ENCODE measurements at places on chromosomes 2 and 18.

GRCh38 chr18:44819944-44820510, 139.3 kb downstream of the SETBP1 start:
- DNase-seq = no peak

DNA sequence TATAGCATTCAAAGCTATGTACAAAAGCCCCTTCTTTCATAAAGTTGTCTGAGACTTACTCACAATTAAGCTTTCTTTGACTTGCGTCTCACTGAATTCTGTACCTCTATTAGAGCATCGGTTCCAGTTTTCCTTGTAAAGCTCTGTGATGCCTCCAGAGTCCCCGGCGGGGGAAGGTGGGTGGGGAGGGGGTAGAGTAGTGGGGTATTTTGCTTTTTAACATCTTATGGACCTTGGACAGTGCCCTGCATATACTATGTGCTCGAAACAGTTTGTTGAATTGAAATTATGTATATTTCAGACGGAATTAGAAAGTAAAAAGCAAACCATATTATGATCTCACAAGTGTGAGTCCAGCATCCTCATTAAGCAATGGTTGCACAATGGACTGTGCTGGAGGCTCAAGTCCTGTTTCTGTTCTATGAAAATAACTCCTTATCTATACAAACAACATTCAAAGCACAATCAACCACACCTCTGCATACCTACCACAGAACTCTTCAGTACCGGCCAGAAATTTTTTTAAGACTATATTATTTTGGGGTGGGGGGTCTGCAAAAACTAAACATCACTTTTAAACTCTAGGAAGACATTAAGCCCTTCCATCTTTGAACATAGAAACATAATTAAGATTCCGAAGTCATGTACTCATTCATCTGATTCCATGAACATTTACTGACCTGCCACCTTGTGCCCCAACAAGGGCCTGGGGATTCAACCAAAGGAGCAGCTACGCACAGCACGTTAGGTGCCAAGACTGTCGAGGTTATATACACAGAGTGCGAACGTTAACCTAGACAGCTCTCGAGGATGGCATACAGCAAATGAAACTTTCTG, 908 bp downstream of the STAT1 start:
- DNase-seq = no peak

GRCh38 chr2:78024996-78025395, 502.8 kb upstream of the LRRTM4 start:
- no peak for DNase-seq

DNA sequence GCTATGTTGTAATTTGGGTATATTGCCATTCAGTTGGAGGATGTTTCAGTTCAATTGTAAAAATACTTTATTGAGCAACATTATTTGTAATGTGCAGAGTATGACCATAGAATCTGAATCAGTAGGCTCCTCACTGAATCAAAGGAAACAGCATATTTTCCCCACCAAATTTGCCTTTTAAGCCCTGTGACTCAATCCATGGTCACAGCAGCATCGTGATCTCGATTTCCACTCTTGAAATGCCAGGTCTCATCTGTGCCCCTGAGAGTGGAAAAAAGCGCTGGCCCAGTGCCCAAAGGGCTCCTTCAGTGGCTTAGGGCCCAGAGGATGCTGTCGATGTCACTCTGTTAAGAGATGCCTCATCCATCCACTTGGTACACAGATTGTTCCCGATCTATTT, 57.5 kb downstream of the FHOD3 start:
- no peak for DNase-seq

DNA sequence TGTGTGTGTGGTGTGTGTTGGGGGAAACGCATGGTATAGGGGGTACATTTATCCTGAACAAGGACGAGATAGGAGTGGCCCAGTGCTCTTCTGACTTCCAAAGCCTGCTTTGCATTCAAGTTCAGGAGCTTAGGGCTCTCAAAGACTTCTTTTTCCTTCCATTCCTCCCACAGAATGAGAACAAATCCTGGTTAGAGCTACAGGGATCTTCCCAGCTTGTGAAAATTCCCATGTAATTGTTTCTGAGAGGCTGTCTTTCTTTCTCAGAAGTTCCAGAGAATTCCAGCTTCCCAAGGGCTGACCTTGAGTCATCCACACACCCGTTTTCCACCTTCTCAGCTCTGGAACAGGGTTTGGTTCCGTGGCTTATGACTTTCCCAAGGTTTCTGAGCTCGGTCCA, 38.9 kb downstream of the FASTKD2 start:
- DNase-seq = no peak

- no peak for DNase-seq
Measured at GRCh38 chr2:136255648-136256461, 137.9 kb upstream of the CXCR4 start.

DNA sequence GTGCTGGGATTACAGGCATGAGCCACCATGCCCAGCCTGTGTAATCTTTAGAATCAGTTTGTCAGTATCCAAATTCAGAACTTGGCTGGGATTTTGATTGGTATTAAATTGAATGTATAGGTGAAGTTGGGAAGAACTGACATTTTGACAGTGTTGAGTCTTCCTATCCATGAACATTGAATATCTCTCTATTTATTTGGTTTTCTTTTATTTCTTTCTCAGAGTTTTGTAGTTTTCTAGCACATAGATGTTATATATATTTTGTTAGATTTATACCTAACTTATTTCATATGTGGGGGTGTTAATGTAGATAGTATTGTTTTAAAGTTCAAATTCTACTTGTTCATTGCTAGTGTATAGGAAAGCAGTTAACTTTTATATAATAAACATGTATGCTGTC, 31.5 kb downstream of the CEP192 start:
- no peak for DNase-seq

DNA sequence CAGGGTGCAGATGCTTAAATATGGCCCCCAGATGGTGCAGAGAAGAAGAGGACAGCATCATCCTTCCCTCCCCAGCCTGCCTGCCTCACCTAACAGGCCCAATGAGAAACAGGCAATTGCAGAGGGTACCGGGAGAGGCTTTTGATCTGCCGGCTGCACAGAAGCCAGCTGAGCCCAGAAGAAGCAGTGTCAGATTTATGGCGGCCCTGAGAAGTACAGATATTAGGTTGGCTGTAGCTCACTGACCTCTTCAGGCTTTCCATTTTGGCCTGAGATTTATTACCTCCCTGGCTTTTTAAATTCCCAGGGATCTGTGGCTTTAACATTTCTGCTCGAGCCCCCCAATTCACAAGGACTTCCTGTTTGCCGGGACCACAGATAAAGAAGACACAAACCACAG, 278.7 kb downstream of the EN1 start:
- DNase-seq = no peak

DNA sequence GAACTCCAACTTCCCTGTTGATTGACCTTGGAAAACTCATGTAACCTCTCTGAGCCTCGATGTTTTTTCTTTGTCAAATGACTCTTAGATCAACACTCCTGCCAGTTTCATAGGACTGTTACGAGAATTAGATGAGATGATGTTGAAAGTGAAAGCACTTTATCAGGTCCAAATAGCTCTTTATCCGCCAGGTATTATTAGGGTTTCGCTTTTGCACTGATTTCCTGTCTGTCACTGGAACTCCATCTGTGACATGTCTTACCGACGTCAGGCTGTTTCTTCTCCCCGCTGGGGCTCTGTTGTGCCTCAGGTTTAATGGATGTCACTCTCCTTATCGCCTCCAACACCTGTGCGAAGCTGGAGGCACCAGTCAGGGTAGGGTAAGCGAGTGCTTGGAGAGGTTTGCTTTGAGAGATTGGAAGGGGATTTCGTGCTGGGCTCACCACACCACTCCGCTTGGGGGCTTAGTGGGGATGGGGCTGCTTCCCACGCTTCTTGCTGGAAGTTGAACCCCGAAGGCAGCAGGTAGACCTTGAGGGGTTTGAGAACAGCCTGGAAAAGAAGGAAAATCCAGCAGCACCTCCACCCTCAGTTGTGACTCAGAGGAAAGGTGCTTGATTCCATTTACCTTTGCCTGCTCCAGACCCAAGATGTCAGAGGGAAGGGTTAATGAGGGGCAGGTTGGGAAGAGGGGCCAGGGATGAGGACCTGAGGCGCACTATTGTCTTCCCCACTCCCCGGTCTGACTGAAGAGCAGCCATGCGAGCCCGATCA, 4.3 kb downstream of the GAD1 start:
- DNase-seq = no peak

DNA sequence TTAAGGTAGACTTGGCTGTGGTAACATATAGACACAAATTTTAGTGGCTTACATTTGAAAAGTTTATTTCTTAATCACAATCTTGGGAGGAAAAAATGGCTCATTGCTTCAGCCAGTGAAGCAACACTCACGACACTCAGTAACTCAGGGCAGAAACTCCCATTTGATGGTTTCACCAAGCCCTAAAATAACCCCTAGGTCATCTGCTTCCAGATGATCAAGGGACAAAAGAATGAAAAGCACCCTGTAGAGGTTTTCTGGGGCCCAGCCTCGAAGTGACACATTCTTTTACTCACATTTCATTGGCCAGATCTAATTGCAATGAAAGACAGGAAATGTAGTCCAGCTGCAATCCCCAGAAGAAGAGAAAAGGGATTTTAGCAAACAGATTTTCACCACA, 275.9 kb downstream of the TMX3 start:
- DNase-seq = peak; percentile 47

GRCh38 chr2:74835831-74836674, 2.1 kb downstream of the HK2 start:
- DNase-seq = peak; percentile 55

DNA sequence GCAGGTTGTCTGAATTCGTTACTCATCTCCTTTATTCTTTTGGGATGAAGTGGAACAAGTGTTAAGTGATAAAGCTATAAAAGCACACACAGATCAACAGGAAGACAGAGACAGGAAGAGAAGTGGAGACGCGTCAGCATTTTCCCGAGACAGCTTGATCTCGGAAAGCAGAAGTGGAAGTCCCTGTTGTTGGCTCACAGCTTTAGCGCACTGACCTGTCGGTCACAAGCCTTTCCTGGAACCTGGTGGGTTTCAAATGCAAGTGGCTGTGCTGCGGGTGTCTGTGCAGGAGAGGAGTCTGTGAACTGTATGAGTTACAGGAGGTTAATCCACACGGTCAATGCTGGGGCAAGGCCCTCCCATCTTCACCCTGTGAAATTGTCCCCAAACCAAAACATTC, 116.6 kb upstream of the PELI1 start:
- no peak for DNase-seq

DNA sequence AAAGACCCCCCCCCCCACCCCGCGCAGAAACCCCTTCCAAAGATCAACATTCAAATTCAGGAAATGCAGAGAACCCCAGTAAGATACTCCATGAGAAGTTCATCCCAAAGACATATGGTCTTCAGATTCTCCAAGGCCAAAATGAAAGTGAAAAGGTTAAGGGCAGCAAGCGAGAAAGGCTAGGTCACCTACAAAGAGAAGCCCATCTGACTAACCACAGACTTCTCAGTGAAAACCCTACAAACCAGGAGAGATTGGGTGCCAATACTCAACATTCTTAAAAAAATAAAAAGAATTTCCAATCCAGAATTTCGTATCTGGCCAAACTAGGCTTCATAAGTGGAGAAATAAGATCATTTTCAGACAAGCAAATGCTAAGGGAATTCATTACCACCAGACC, 175.2 kb downstream of the RND3 start:
- no peak for DNase-seq

- DNase-seq = peak; percentile 97
Measured at GRCh38 chr2:111659361-111660333, 224.3 kb downstream of the ANAPC1 start.

DNA sequence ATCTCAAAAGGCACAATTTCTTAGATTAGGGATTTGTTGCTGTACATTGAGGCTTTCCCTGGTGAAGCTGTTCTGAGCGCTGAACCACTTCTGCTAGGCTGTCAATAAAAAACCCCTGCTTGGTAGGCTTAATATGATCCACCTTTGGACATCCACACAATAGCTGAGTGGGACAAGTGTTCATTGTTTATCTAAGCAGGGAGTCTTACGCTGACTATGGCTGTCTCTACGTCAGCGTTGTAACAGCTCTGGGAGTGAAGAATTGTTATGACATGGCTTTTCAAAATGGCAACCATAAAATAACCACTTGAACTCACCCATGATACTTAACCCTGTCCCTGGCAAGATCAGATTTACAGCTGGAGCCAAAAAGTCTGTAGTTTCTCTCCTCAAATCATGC, 111.5 kb upstream of the SULT1C3 start:
- DNase-seq = no peak

GRCh38 chr2:217751192-217751591, 251.6 kb downstream of the TNS1 start:
- no peak for DNase-seq

DNA sequence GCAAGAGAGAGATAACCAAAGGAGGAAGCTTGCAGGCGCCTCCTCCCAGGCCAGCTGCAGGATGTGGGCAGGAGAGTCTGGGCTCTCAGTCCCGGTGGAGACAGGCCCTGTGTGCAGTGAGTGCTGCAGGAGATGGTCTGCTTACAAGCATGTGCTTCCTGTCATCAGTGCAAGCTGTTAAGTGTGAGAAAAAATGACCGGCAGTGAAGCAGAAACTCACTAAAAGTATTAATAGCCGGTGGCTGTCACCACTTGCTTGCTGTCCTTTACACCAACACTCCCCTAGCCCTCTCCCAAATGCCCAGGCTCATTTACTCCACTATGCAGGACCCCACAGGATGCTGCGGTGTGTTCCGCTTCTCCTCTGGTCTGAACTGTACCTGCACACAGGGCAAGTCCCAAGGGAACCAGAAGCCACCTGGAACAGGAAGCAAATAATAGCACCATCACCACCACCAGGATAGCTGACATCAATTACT, 435.6 kb upstream of the HS6ST1 start:
- DNase-seq = no peak

GRCh38 chr2:55761526-55761925, 67.9 kb upstream of the PNPT1 start:
- DNase-seq = no peak

DNA sequence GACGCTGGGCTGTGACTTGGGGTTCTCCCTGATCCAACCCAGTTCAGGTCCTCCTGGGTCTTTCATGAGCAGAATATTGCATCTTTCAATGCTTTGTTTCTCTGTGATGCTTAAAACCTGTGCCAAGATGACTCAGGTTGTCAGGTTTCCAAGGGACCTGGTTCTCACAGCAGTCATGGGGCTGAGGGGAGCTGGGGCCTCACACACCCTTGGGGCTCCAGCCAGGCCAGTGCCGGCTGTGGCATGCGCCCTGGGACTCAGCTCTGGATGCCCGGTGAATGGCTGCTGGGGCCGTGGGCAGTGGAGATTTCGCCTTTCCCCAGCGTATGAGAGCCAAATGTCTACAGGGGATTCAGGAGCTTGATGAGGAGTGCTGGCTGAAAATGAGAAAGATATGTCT, 29.6 kb downstream of the EDAR start:
- no peak for DNase-seq

DNA sequence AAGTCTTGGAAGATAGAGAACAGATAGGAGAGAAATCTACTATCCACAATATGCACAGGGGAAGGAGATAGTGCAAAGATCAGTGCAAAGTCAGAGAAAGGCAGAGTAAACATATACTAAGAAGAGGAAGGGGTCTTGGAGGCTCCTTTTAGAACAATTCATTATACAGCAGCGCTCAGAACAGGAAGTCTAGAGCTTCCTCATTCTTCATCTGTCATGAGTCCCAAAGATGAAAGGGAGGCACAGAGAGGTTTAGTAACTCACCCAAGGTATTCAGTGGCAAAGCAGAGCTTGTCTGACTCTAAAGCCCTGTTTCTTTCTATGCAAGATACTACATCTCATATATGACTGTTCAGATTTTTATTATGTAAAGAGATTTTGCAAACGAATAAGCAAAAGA, 1.4 kb downstream of the SP110 start:
- DNase-seq = no peak
